ENCODE measurements at places on chromosomes 1 and 21.

- no peak for DNase-seq
These were observed 54.1 kb downstream of the DTL start for GRCh38 chr1:212089560-212090163.

DNA sequence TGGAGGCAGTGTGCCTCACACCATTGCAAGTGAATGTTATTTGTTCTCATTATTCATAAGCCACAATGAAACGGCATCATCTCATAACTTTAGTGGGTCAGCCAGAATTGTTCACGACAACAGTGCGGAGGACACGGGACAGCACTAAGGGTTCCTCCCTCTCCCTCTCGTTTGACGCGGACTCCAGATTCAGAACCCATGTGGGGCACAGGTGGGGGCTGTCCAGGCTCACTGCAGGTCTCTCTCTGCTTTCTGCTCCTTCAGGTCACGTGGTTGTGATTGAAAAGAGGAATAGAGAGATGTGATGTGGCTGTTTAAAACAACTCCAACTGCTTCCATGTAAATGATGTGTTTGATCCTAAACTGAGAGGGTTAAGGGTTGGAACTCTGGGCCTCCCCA lies 13.5 kb downstream of the RUNX1 start:
- DNase-seq = no peak

DNA sequence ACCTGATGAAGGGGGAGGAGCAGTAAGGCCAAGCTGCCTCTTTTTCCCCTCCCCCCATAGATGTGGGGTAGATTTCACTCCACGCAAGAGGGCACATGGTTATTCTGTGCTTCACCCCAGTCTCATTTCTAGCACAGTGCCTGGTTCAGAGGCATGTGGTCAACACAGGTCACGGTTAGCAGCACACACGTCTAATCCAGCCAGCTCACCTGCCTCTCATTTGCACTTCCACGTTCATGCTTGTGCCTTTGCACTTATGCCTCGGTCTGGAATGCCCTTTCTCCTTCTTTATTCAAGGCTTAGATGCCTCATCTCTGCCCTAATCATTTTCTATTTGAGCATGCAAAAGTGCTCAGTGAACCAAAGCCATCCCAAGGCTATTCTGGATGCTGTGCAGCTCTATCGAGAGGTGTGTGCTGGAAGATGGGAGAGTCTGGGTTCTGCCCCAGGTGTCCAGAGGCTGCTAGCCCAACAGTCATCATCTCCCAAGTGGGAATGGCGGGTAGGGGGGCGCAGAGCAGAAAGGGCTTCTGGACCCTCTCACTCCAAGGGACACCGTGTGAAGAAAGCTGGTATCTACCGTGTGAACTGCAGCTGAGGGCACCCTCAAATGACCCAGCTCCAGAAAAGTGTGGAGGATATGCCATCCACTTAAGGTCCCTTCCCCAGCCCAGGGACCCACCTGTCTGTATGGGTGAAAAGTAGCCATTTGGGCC lies 2.1 kb upstream of the A3GALT2 start:
- DNase-seq = no peak

DNA sequence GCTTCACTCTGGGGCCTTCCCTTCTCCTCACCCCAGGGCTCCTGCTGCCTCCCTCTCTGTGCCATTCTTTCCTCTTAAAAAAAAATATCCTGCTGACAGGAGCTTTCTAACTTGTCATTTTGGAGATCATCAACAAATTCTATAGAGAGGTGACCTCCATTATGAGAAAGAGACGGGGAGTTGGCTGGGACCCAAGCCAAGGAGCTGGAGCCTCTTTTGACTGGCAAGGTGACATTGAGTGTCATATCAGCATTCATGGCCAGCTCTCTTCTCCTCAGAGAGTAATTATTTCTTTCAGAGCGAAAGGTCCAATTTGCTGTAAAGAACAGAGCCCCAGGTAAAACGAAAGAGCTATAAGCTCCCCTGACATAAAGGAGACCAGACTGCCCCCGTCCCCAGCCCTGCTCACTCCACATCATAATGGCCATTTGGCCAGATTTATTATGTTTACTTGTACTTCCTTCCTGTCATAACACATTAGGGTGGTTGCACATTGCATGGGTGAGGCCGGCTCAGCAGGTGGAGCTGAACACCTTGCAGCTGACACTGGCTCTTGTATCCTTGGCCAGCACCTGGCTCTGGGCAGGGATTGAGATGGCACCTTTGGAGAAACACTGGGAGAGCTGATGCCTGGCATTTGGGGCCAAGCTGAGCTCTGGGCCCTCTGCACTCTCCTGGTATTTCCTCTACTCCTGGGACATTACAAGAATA lies 404.0 kb upstream of the VAMP3 start:
- no peak for DNase-seq

- DNase-seq = no peak
These were observed 111.5 kb downstream of the ZFYVE9 start for GRCh38 chr1:52253421-52253820.

GRCh38 chr1:166040202-166040997 lies 126.4 kb downstream of the FAM78B start:
- no peak for DNase-seq
